ENCODE measurements at places on chromosomes 12 and 14.

DNA sequence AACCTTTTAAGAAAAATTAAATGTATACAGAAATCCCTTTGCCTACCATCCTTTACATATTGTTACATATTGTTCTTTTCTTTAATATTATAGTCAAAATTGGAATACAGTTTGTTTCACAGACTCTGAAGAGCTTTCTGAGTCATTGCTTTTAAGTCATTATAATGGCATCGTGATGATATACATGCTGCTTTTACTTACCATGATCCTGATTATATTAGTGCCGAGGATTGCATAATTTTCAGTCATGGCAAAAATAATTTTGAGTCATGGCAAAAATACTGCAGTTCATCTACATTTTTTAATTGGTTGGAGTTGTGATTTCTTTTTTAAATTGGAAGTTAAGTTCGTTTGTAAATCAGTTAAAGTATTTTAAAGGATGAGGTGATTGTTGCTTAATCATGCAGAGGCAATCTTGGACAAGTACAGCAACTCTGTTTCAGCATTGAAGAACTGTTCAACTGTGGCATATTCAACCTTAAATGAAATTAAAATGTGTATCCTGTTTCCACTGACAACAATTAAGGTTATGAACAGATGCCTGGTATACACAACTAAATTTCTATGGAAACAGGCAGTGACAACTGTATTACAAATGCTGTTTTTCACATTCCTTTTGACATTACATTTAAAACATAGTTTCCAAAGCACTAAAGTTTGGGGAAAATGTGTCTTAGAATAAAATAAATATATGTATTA lies 142.3 kb downstream of the PCNX1 start:
- DNase-seq: no peak

DNA sequence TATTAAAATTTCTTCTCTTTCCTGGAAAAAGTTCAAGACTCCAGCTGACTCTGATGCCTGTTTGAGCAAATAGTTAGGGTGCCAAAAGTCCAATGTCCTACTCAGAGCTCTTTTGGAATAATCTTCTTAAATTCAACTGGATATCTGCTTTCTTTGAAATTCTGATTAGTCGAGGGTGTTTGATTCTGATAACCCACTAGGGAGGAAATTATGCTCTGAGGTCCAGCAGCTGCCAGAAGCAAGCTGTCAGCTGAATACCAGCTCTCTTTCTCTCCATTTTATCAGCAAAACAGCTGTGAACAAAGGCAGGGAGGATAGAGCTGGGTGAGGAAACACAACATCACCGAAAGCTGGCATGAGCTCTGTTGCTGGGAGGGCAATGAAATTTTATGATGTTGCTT lies 141.5 kb downstream of the CAND1 start:
- no peak for DNase-seq

- DNase-seq: no peak
Measured at GRCh38 chr14:54490445-54491175, 1.8 kb upstream of the GMFB start.

DNA sequence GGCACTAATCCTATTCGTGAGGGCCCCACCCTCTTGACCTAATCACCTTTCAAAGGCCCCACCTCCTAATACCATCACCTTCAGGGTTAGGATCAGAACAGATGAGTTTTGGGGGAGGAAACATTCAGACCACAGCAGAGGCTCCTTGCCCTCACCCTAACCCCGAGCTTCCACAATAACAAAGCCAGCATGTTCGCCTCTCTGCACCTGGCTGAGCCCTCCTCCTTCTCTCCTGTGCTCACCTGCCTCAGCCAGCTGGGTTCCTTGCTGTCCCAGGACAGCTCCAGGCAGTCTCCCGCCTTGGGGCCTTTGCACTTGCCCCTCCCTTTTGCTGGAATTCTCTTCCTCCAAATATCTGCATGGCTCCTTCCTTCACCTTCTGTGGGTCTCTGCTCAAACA lies 9.7 kb upstream of the RAN start:
- no peak for DNase-seq

- no peak for DNase-seq
Measured at GRCh38 chr14:77026166-77026929, 2.2 kb downstream of the IRF2BPL start.

GRCh38 chr12:128856035-128856790 lies 2.9 kb downstream of the GLT1D1 start:
- no peak for DNase-seq

DNA sequence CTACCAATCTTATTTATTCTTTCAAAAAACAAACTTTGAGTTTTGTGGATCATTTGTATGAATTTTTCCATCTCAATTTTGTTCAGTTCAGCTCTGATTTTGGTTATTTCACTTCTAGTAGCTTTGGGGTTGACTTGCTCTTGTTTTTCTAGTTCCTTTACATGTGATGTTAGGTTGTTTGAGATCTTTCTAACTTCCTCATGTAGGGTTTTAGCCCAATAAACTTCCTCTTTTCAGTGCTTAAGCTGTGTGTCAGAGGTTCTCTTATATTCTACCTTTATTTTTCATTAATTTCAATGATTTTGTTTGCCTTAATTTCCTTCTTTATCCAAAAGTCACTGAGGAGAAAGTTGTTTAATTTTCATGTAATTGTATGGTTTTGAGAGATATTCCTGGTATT lies 860.4 kb upstream of the FBXO33 start:
- DNase-seq: no peak

DNA sequence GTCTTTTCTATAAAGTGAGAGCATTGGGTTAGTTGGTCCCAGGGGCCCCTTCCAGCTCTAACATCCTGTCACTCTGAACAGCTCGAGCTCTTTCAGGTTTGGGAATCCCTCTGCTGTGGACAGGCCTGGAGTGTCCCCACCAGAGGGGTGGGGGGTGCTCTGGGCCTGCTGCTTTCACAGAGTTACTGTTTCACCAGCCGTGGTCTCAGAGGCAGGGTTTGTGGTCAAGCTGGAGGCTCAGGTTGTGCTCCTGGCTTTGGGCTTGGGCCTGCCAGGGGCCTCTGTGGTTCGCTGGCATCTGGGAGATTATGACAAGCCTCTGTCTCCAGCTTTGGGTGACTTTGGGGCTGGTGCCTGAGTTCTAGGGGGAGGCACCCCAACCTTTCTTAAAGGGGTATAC lies 59.6 kb downstream of the FBXL14 start:
- DNase-seq: no peak

- DNase-seq: no peak
Measured at GRCh38 chr12:8501720-8502119, 11.6 kb upstream of the CLEC4D start.

DNA sequence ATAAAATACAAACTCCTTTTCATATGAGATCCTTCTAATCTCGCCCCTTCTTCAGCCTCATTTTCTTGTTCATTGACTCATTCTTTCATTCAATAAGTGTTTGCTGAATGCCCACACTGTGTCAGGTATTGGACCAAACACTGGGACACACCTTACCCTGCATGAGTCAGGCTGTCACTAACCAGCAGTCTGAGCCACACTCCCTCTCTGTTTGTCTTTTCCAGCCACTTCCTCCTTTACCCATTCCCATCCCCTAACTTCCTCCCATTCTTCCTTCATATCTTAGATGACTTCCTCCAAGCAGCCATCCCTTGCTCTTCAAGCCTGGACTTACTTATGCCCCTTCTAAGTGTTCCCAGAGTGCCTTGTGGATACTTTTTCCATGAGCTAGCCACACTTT lies 27.0 kb upstream of the HIF1A start:
- no peak for DNase-seq

- DNase-seq: no peak
Measured at GRCh38 chr12:115129727-115130126, 445.8 kb upstream of the TBX3 start.

- no peak for DNase-seq
Measured at GRCh38 chr12:57612711-57613426, 1.6 kb downstream of the ARHGEF25 start.

Measured in fibroblast of the conjunctiva (primary cell).